A673 (cell line): ENCODE measurements at places on chromosomes 16 and 17.

DNA sequence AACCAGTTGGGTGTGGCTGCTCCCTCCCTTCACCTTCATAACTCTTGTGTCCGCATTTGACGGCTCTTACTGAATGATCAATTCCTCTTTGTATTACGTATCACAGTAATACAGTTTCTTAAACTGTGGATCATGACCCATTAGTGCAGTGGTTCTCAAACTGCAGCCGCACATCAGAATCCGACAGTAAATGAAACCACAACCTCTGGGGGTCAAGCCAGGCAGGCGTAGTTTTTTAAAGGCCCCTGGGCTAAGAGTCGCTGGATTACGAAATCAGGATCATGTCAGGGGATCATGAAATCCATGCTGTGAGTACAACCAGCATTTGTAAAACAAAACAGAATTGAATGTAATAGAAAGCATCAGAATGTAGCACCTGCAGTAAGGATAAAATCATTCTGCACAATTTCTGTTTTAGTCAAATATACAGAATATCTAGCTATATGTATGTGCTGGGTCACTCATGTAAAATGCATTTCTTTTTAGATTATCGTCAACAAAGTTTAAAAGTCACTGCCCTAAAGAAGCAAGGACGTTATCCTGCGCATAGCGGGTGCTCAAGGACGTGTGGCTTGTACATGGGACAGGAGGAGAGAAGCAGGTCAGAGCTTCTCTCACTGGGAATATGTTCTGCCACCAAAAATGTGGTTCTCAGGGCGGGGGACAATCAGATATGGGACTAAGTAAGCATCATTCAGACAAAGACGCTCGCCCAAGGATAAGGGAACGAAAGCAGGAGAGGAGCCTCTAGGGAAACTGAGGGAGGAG, 113.1 kb downstream of the ZFHX3 start:
- DNase-seq: no peak

DNA sequence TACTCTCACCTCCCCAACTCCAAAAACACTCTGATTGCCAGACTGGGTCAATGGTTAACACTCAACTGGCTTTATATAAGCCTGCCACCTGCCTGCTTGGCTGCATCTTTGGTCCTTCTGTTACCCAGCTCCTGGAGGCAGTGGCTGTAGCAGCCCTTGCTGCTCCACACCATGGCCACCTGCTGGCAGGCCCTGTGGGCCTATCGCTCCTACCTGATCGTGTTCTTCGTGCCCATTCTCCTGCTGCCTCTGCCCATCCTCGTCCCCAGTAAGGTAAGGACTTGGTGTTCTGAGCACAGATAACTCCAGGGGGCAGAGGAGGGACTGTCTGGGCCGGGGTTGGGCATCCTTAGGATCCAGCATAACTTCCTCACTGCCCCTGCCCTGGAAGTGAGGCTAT, at the start of gene SLC13A2:
TSS of gene SLC13A2 (plus strand) at position 103 of the 400 bp plus-strand sequence. CDS start at position 172, 69 bp downstream.
- DNase-seq: no peak

GRCh38 chr16:79885320-79885719, 284.8 kb upstream of the MAF start:
- no peak for DNase-seq

GRCh38 chr16:4868026-4868425, 20.7 kb downstream of the UBN1 start:
- DNase-seq: no peak

GRCh38 chr17:32520737-32521404, 34.1 kb downstream of the CDK5R1 start:
- no peak for DNase-seq

GRCh38 chr16:66551788-66552285, 539 bp upstream of the CKLF start:
- no peak for DNase-seq

- DNase-seq: no peak
These were observed 40.3 kb upstream of the ENPP7 start for GRCh38 chr17:79690466-79690865.

- DNase-seq: no peak
These were observed 57.8 kb downstream of the USP43 start for GRCh38 chr17:9702914-9703780.

DNA sequence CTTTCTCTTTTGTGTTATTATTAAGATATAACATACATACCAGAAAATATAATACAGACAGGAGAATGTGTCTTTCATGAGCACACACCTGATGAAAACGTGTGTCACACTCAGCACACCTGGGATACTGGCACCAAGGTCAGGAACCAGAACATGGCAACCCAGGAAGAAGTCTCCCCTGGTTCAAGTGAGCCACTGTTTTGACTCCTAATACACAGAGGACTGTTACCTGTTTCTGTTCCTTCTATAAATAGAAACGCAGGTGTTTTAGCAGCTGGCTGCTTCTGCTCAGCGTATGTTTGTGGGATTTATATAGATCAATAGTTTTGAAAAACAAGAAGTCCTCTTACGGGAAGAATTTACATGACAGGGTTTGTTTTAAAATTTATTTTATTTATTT, 3.5 kb downstream of the SEC14L1 start:
- DNase-seq: no peak

DNA sequence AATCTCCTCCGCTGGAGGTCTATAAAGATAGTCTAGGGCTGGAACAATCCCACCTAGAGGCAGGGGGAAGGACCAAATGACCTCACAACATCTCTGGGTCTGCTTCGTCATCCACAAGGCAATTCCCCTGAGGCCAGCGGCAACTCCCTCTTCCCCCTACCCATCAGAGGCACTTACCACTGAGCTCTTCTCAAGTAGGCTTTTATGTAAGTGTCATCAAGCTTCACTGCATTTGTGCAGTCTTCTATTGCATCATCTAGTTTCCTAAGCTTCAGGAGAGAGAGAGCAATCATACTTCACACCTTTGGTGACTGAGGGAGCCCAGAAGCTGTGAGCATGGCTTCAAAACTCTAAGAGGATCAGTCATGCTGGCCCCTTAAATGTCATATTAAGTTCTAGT, 21.0 kb downstream of the CNP start:
- DNase-seq: no peak

- no peak for DNase-seq
These were observed 220.0 kb downstream of the IRX3 start for GRCh38 chr16:54066451-54067105.

DNA sequence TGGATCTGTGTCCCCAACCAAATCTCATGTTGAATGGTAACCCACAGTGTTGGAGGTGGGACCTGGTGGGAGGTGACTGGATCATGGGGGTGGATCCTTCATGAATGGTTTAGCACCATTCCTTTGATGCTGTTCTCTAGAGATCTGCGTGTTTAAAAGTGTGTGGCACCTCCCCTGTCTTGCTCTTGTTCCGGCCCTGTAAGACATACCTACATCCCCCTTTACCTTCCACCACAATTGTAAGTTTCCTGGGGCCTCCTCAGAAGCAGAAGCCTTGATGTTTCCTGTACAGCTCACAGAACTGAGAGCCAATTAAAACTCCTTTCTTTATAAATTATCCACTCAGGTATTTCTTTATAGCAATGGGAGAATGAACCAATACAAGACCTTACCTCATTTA, 257.7 kb downstream of the XYLT1 start:
- no peak for DNase-seq
